Gastrocnemius medialis (tissue), 4 donors: ENCODE measurements at places on chromosomes 5 and 9.

- DNase-seq, result no peak
These were observed 472.6 kb downstream of the ENC1 start for GRCh38 chr5:74167930-74168315.

GRCh38 chr5:72658761-72659540, 151.7 kb upstream of the ZNF366 start:
- DNase-seq, result no peak

GRCh38 chr5:60020457-60020856, 126.9 kb upstream of the PDE4D start:
- DNase-seq, result no peak

- DNase-seq, result no peak
These were observed 1.6 kb downstream of the FASTKD3 start for GRCh38 chr5:7867260-7867659.

- no peak for DNase-seq
These were observed 24.0 kb downstream of the NDUFS6 start for GRCh38 chr5:1824903-1825841.

DNA sequence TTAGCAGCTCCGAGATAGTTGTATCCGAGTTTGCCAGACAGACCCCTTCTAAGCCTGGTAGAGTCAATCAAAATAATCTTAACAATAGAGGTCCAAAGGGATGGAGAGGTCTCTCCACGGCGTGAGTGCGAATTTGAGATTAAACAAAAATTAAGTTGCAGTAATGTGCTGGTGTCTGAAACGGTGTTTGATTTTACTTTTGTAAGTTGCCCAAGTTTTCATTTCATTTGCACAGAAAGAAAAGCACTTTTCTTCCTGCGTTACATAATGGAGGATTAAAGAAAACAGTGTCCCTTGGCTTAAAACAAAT, 1.2 kb downstream of the IRX1 start:
- DNase-seq, result no peak

GRCh38 chr5:131760793-131761192, 36.0 kb downstream of the FNIP1 start:
- no peak for DNase-seq

DNA sequence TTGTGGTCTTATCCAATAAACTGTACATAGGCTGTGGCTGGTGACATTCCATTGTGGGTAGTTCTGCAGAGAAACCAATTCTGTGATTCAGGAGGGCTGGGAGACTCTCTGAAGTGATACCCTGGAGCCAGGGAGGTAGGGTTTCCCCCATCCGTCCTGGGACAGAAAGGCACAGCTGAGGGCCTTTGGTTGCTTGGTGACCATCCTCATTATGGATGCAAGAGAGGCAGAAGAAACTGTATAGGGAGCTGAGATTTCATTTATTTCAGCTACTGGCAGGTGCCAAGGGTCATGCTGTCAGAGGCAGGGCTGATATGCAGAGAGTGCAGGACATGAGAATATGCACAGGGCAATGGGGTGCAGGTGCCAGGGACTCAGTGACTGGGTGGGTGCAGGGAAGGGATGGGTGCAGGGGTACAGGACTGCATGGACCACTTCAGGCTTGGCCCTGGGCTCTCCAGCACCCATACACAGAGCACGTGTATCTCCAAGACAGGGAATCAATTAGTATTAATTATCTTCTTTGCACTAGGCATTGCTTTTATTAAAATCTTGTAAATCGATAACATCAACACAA, 236.5 kb downstream of the ICE1 start:
- DNase-seq, result no peak

GRCh38 chr9:112000743-112001142, 104.1 kb downstream of the UGCG start:
- no peak for DNase-seq

DNA sequence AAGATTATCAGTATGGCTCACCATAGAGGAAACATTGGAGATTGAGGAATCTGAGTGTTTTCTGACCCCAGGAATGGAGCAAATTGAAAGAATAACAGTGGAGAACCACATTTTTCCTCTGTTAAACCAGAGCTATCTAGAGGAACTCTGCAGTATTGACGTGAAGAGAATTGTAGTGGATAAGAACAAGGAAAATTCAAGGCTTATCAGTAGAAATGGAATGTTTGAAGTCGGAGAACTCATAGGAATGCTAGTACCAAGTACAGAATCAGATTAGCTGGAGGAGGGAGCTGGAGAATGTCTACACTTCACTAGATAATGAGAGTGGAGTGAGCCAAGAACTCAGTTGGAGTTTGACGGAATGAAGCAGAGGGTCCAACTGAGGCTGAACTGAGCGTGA, 50.3 kb downstream of the SNCAIP start:
- no peak for DNase-seq

- DNase-seq, result no peak
These were observed 38.0 kb downstream of the WHRN start for GRCh38 chr9:114467226-114467750.
